ENCODE measurements at places on chromosomes 16 and 17.

DNA sequence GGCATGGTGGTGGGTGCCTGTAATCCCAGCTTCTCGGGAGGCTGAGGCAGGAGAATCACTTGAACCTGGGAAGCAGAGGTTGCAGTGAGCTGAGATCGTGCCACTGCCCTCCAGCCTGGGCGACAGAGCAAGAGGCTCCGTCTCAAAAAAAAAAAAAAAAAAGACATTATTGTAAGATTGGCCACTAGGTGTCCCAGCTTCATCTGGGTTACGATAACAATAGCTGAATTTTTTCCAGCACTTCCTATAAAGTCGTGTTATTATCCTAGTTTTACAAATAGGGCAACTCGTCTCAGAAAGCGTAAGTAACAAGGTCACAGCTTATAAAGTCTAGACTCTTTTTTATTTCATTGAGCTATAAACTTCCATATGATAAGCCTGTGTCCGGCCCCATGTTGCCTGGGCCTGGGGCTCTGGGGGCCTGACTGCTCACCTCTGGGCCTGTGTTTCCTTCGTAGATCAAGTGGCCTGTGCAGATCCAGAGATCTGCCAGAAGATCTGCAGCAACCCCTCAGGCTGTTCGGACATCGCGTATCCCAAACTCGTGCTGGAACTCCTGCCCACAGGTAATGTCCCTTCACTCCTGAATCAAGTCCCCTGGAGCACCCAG lies 60.5 kb downstream of the SLC5A11 start:
- DNase-seq: no peak

GRCh38 chr17:68531252-68531651 lies 19.0 kb downstream of the PRKAR1A start:
- DNase-seq: no peak

GRCh38 chr16:4392382-4393239 lies 21.0 kb downstream of the VASN start:
- DNase-seq: no peak

DNA sequence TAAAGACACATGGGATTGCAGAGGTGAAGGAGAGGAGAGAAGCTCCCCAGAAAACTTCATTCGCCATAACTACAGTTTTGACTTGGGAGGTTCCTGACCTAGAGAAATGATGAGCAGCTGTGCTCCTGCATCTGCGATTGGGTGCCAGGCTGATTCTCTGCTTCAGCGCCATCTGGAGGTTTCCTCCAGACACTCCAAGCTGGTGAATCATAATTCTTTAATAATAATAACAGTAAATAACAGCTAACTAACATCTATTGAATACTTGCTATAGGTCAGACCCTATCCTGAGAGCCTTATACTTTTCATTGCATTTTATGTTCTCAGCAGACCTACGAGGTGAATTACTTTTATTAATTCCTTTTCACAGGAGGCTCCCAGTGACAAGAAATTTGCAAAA lies 575.8 kb downstream of the TOX3 start:
- DNase-seq: no peak

GRCh38 chr17:77474292-77474988 lies 333.7 kb downstream of the SEC14L1 start:
- no peak for DNase-seq

DNA sequence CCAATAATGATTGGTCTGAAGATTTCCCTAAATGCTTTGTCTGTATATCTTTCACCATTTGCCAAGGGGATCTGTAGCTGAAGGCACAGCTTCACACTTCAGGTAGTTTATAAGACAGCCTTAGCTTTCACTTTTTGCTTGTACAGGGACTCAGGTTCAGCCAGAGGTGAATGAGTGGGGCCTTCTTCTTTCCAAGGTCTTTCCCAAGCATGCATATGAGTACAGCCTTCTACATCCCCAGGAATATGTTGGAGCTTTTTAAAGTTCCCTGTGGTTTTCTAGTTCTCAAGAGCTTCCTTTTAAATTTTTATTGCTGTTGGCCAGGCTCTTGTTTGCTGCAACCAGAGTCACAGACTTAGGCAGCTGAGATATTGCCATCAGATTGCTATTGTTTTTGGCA lies 17.9 kb upstream of the SPDYE4 start:
- DNase-seq: no peak

DNA sequence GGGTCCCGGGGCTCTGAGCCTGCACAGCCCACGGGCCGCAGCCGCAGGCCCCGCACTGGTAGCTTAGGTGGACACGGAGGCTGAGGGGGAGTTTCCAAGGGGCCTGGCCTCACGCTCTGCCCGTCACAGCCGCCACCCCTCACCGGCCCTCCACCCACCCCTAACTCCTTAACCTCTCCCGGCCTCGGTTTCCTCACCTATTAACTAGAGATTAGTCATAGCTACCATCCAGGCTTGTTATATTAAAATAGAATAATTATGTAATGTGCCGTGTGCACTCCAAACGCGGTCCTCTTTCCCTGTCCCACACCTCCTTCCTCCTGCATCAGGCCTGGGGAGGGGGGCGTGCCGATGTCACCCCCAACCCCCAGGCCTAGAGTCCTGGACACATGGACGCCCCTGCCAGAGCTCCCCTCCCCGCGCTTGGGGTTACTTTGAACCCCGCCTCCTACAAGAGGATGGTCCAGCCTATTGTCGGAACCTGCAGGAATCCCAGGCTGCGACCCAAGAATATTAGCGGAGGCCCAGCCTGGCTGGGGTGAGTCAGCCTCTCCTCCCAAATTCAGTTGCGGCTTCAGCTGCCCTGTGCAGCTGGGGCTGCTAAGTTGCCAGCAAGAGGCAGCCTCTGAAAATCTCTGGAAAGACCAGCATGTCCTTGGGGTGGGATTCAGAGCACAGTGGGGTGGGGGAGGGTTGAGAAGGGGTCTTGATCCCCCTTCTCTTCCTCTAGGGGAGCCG lies 17.3 kb downstream of the SOCS3 start:
- no peak for DNase-seq

DNA sequence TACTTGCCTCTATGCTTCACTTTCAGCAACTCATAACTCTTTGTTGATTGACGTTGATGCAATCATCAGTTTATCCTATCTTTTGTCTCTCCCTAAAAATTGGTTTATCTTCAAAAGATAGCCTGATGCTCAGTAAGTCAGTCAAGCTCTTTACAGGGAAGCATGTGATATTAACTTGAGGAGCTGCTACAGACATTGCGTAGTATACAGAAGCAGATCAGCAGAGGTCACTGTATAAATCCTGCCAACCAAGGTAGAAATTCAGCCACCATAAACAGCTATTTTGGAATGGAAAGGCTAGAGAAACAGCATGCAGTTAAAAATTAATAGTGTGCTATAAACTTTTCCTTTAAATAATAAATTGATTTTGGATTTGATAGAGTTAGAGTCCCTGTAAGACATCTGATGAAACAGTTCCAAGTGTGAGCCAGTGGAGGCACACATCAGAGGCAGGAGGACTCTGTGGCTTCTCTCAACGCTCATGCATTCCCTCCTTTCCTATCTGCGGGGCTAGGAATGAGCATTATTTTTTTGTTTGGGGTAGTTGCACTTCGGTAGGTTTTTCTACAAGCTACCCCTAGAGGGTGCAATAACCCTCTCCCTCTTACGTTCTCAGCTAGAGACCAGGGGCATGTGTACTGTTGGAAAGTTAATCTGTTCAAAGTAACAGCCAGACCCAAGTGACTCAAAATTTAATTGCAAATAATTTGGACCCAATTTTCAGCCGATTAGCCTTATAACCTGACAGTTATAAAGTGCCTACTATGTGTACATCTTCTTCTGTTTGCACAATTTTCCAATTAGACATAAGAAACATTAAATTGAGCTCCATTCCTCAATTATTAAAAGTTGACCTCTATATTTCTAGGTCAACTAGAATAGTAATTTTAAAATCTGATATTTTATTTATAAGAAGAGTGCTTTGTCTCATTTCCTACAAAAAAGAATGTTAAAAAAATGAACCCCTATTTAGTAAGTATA lies 647.7 kb upstream of the SOX9 start:
- DNase-seq: no peak

GRCh38 chr16:89337965-89338364 lies 120.5 kb downstream of the ZNF778 start:
- DNase-seq: no peak

Measured in NK-92 treated with Interleukin-12 subunit alpha and Interleukin-12 subunit beta, amount 100 ng/mL, for 24 hours (cell line).